ENCODE measurements at places on chromosomes 3 and 15.

DNA sequence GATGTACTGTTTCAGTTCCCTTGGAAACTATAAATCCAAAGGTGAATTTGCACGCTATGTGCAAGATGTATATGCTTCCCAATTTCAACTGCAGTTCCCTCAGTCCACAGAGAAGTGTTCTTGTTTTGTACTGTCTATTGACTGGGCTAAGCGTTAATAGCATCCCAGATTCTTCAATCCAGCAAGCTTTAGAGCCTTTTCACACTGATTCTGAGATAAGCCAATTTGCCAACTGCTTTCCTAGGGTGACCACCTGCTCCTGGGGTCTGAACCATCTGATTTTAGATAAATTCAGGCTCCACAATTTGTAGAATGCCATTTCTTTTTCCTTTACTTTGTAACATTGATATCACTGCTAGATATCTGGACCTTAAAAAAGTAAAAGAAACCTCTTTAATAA lies 340.1 kb downstream of the PTPRG start:
- no peak for DNase-seq

DNA sequence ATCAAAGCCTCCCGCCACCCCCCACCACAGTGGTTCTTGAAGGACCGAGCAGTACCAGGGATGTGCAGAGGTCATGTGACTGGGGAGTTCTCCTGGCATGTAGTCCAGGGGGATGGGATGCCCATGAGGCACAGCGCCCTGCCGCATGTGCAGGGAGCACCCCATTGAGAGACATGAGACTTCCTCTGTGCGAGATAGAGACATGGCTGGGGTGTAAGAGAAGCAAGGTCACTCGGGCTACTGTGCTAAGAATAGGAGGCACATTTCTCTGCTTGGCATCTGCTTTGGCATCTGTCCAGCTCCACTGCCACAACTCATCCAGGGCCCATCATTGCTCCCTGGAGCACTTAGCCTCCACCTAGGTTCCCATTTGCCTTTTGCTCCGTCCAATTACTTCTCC lies 2.4 kb upstream of the CYP1A1 start:
- DNase-seq: no peak

DNA sequence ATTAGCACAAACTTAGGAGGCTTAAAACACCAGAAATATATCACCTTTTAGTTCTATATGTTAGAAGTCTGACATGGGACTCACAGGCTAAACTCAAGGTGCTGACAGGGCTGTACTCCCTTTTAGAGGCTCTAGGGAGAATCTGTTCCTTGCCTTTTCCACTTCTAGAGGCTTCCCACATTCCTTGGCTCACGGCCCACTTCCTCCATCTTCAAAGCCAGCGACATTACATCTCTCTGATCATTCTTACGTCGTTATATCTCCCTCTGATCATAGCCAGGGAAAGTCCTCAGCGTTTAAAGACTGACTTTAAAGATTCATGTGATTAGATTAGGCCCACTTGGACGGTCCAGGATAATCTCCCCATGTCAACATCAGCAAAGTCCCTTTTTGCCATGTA lies 166.3 kb downstream of the GREM1 start:
- DNase-seq: no peak

DNA sequence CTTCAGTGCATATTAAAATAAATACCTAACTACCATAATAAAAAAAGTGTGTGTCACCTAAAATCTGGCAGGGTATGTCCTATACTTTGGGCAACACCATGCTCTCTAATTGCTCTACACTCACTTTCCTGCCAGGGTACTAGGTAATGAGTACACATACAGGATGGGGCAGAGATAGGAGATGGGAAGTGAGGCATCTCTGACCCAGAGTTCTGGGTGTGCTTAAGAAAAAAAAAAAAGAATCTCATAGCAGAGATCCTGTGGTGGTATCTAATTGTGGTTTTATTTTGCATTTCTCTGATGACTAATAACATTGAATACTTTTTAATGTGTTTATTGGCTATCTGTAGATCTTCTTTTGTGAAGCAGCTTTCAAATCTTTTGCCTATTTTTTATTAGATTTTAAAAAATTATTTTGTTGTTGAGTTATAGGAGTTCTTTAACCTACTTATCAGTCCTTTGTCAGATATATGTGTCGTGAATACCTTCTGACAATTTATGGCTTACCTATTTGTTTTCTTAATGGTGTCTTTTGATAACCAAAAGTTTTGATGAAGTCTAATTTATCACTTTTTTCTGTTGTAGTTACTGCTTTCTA lies 48.0 kb downstream of the EEFSEC start:
- DNase-seq: no peak

- no peak for DNase-seq
Measured at GRCh38 chr3:193767353-193768069, 174.5 kb downstream of the OPA1 start.

- DNase-seq: no peak
Measured at GRCh38 chr3:187802203-187802927, 57.1 kb upstream of the BCL6 start.

DNA sequence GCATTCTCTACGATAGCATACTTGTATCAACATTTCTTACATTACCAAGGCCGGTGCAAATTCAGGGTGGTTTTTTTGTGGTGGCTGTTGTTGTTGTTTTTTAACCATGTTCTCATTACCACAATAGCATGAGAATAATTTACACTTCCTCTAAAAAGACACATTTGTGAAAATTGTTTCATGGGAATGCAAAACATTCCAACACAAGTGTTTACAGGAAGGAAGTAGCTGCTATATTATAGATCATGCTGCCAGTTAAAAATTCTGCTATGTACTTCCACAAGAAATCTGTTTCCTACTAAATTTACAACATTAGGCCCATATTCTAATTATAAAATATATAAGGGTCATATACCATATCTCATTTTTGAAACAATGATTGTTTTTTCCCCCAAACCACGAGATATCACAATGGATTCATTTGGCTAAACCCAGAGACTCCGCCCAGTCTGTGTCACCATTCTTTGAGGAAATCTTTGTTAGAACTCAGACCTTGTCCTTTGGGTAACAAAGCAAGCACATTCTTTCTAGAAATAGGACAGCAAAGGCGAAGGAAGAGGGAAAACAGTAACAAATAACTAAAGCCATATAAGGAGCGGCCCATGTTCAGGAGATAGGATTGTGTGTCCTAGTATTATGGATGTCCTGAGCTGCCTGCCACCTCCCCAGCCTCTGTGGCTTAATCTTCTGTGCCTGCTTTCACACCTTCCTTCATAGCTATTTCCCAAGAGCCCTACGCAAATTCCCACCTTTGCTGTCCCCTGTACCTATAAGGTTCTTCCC lies 60.1 kb downstream of the UACA start:
- DNase-seq: no peak

GRCh38 chr3:43043793-43044192 lies 62.1 kb downstream of the POMGNT2 start:
- no peak for DNase-seq

DNA sequence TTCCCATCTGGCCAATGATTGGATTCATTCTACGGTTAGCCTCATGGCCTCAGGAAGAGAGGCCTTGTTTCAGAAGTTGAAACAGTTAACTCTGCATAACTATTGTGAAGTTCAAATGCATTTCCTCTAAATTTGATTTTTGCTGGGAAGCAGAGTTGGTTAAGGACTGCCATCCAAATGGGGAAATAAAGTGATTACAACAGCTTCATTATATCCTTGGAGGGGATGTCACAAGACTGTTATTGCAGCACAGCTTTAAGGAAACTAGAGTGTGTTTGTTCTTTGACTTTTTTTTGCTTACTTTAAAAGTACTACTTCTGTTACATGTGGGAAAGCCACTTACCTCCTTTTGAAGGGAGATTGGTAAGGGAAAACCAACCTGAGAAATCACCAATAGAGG lies 164.8 kb downstream of the AKAP13 start:
- DNase-seq: no peak

GRCh38 chr15:69126054-69126469 lies 34.4 kb upstream of the GLCE start:
- DNase-seq: no peak

DNA sequence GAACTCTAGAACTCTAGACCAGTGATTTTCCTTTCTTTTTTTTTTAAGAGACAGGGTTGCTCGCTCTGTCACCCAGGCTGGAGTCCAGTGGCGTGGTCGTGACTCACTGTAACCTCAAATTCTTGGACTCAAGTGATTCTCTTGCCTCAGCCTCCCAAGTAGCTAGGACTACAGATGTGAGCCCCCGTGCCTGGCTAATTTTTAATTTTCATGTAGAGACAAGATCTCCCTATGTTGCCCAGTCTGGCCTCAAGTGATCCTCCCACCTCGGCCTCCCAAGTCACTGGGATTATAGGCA lies 359.6 kb downstream of the SHQ1 start:
- no peak for DNase-seq

GRCh38 chr3:195839260-195840010 lies 27.7 kb upstream of the MUC4 start:
- DNase-seq: no peak

DNA sequence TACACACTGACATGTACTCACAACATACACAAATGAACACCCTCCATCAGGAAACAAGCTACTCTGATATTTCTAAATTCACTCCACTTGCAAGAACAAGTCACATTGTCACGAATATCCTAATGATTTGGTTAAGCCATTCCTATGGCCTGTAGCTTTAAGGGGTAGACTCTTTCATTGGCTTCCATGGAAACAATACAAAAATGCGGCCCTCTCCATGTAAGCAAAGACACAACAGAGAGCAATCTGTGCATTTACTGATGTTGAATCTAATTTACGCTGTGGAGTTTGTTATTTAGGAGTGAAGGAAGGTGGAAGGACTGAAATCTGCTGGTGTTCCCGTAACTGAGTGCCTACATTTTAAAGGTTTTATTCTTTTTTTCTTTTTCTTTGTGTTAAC lies 114.5 kb downstream of the FMN1 start:
- no peak for DNase-seq

- no peak for DNase-seq
Measured at GRCh38 chr15:68614286-68615035, 35.7 kb downstream of the CORO2B start.

All from activated naive CD8-positive, alpha-beta T cell treated with anti-CD3 and anti-CD28 coated beads for 36 hours (primary cell).